ENCODE measurements at places on chromosomes 1 and 21. TPM values are rescaled to one million over a fixed set of nuclear protein-coding genes. Genes with fewer than 3 reads are reported as not detected.

ERVH48-1 gene
- not detected for total RNA-seq

NCF2 gene
- 4.1 TPM for total RNA-seq

HSPA6 gene
- 0.16 TPM for total RNA-seq

CRP gene
- not detected for total RNA-seq
